ENCODE measurements at places on chromosomes 16 and 17.

GRCh38 chr16:24847358-24847664 is 1.5 kb downstream of the SLC5A11 start:
- DNase-seq = no peak

DNA sequence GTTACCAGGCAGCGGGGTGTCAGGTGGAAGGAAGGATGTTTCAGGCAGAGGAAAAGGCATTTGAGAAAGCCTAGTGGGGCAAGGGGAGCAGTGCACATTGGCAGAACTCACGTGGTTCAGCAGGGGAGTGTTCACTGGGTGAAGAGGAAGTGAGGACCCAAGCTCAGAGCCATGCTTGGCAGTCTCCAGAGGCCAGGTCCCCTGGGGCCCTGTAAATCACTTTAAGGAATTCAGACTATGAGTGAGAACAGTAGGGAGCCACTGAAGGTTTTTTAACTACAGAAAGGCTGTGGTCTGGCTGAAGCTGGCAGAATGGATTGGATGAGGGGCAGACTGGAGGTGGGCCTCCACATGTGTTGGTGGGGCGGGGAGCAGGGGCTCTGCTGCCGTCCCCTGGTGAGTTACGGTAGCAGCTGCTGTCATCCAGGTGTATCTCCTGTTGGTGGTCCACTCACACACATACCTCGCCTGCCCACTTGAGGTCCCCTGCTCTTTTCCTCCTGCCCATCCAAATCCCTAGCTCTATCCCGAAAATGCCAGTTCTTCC is 5.1 kb downstream of the CLEC16A start:
- no peak for DNase-seq

- DNase-seq = peak; percentile 54
Measured at GRCh38 chr17:39174920-39175694, 9.1 kb upstream of the ARL5C start.

GRCh38 chr17:57234061-57234738 is 22.1 kb upstream of the MSI2 start:
- no peak for DNase-seq

GRCh38 chr16:57190136-57190535 is 4.0 kb downstream of the RSPRY1 start:
- no peak for DNase-seq

DNA sequence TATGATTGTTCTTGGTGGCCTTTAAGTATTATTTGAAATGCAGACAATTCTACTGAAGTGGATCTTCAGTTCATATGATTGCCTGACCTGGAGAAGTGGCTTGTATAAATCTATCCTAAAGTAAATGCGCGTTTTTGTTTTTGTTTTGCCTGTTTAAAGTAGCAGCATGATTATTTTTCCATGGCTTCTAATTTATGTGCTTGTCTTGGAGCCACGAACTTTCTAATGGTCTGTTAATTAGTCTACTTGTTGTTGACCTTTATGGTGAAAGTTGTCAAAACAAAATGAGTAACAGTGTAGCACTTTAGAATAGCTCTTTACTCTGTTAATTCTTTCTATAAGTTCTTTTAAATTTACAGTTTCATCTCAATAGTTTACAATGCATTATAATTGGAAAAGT is 1.7 kb downstream of the PRKAR1A start:
- no peak for DNase-seq

DNA sequence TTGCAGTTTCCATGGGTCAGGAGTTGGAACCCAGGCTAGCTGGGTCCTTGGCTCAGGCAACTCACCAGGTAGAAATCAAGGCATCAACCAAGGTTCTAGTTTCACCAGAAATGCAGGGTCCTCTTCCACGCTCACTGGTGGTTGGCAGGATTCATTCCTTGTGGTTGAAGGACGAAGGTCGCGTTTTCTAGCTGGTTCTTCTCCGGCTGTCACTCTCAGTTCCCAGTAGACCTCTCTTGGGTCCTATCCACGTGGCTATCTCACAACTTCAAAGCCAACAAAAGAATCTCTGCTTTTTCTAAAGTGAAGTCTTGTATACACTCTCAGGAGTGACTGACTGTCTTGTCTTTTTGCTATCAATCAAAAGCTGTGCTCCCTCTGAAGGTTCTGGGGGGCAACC is 146.3 kb upstream of the NOL11 start:
- no peak for DNase-seq

- no peak for DNase-seq
Measured at GRCh38 chr17:75439287-75439686, 17.1 kb upstream of the TMEM94 start.

DNA sequence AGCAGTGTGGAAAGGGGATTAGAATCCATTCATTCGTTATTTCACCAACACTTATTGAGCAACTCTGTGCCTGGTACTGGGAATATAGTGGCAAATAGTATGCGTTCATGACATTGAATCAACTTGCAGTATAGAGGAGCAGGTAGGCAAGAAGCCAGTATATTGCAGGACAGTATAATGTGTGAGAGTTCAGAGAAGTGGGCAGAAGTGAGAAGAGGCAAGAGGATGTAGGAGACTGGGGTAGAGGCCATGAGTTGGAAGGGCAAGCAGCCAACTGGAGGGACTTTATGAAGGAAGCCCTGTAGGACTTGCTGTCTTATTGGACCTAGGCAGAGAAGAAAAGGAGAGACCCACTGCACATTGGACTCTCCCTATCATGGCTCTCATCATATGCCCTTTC is 12.3 kb downstream of the HSD17B2 start:
- no peak for DNase-seq

- DNase-seq = peak; percentile 4
Measured at GRCh38 chr17:8326511-8327302, 12.9 kb upstream of the ODF4 start.

GRCh38 chr17:49548506-49549310 is 27.0 kb upstream of the NXPH3 start:
- DNase-seq = no peak

- DNase-seq = no peak
Measured at GRCh38 chr17:75380315-75380714, 25.2 kb downstream of the GRB2 start.

DNA sequence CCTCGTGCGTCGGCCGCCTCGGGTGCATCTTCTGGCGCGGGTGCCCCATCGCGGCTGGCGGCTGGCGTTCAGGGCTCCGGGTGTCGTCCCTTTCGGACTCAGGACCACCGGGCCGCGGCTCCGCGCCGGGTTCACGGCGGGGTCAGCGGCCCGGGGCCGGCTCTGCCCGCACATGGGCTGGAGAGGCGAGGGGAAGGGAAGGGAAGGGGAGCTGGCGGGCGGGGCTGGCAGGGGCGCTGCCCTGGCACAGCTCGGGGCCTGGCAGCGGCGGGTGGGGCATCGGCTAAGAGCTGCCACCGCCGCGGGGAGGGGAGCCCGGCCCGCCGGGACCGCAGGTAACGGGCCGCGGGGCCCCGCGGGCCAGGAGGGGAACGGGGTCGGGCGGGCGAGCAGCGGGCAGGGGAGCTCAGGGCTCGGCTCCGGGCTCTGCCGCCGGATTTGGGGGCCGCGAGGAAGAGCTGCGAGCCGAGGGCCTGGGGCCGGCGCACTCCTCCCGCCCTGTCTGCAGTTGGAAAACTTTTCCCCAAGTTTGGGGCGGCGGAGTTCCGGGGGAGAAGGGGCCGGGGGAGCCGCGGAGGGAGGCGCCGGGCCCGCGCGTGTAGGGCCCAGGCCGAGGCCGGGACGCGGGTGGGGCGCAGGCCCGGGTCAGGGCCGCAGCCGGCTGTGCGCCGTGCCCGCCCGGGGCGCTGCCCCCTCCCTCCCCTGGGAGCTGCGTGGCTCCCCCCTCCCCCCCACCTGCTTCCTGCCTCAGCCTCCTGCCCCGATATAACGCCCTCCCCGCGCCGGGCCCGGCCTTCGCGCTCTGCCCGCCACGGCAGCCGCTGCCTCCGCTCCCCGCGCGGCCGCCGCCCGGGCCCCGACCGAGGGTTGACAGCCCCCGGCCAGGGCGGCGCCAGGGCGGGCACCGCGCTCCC is 646 bp downstream of the HIC1 start:
- no peak for DNase-seq

- no peak for DNase-seq
Measured at GRCh38 chr16:29877266-29877961, 14.4 kb upstream of the CDIPT start.

DNA sequence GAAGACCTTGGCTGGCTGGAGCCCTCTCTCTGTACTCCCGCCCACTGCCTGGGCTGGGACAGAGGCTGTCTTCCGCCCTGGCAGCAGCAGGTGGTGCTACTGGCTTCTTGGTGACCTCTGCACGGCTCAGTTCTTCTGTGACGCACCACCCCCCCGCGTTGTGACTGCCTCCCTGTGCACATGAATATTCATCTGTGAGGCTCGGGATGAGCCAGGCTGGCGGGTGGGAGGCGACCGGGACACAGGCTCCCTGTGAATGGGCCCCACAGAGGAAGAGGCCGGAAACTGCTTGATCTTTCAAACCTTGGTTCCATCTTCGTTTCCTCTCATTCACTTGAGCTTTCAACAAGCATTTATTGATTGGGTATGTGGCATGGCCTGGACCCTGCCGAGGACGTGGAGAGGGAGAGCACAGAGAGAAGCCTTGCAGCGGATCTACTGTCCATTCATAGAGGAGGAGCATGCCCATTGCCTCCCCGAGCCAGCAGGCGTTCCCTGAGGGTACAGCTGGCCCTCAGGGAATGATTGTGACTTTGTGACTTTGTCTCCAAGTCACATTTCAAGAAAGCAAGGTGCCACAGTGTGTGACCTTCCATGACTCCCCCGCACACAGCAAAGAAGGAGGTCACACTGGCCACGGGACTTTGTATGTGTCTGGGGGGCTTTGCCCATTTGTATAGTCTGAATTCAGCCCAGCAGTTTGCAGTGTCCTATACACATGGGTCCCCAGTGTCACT is 45.0 kb downstream of the B9D1 start:
- DNase-seq = no peak

GRCh38 chr16:50932348-50932935 is 190.6 kb downstream of the CYLD start:
- no peak for DNase-seq

DNA sequence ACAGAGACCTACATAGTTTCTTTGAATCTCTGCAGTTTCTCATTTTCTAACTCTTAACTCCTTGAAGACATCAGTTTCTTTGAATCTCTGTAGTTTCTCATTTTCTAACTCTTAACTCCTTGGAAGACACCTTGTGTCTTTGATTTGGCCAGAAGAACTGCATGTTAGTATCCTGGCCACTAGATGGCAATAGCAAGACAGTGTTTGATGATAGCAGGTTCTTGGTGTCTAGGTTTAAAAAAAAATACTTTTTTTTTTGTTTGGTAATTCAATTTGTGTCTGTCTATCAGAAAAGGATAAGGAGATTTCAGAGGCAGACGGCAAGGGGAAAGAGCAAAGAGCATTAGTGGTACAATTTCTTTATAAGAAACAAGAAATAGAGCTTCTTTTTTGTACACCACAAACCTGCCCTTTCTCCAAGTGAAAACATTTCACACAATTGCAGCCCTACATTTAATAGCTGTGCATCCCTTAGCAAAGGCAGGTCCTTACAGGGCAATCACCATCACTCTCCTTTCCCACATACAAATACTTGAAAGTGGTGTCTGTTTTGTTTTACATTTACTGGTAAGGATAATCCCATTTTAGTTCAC is 1324.9 kb upstream of the CDH8 start:
- no peak for DNase-seq

DNA sequence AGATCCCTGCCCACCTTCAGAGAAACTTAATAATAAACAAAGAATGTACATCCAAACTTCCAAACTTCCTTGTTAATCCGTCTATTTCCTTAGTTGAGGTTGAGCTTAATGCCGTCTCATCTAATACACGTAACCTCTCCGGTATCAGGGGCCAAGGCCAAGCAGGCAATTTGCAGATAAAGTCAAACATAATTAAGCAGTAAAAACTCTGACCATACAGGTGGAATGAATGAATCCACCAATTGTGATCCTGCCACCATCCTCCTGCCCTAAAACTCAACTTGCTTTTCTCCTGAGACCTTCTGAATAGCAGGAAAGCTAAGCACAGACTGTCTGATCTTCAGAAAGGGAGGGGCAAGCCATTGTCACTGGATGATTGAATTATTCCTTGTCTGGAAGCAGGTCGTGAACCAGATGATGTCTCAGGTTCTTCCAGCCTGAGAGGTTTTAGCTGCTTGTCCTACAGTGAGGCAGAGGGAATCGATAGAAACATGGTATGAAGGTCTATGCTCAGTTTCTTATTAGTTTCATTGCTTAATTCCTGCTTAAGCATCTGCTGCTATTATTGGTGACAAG is 1111.8 kb upstream of the EEF2KMT start:
- no peak for DNase-seq

DNA sequence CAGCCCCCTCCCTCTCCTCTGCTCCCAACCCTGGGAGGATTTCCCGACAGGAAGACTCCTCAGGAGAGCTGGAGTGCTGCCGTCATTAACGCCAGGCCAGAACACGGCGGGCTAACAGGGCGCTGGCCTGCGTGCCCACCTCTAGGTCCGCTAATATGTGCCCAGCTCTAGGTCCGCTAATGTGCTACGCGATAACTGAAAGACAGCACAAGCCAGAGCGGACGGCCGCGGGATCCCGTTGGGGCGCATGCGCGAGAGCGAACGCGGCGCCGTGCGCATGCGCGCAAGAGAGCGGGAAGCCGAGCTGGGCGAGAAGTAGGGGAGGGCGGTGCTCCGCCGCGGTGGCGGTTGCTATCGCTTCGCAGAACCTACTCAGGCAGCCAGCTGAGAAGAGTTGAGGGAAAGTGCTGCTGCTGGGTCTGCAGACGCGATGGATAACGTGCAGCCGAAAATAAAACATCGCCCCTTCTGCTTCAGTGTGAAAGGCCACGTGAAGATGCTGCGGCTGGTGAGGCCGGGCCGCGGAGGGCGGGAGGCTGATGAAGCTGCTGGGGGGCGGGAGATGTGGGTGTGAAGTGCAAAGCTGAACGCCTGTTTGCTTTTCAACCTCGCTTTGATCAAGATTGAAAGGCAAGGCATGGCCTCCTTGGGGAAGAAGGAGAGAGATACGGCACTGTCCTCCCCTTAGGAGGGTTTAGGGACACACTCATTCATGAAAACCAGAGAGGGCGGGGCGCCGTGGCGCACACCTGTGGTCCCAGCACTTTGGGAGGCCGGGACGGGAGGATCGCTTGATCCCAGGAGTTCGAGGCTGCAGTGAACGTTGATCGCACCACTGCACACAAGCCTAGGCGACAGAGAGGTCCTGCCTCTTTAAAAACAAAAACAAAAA is at the start of gene CKLF:
Gene CKLF, plus strand, starts transcription at position 291 of the 892 bp plus-strand sequence. Its CDS starts 140 bp downstream, at position 431.
- peak; percentile 96 for DNase-seq

GRCh38 chr17:51657224-51657623 is 396.9 kb downstream of the UTP18 start:
- DNase-seq = no peak

GRCh38 chr16:23174622-23175021 is 7.9 kb upstream of the SCNN1G start:
- DNase-seq = no peak

- DNase-seq = no peak
Measured at GRCh38 chr17:45951941-45952340, 47.1 kb upstream of the STH start.

- no peak for DNase-seq
Measured at GRCh38 chr17:66715745-66716156, 119.2 kb upstream of the CACNG5 start.

DNA sequence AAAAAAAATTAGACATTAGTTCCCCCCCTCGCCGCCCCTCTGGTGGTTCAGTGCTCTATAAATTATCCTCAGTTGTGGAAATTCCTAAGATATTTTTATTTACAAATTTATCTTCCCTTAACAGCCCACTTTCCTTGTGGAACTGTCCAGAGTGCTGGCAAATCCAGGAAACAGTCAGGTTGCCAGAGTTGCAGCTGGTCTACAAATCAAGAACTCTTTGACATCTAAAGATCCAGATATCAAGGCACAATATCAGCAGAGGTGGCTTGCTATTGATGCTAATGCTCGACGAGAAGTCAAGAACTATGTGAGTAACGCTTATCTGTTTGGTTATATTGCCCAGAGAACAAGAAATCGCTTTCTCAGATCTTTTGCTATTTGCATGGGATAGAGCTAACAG is 2.9 kb downstream of the KPNB1 start:
- no peak for DNase-seq
